ENCODE measurements at places on chromosomes 12 and 14.

GRCh38 chr14:78519863-78520262, 349.7 kb downstream of the NRXN3 start:
- no peak for DNase-seq

- no peak for DNase-seq
Observed at GRCh38 chr12:6635375-6635855, 344 bp downstream of the LPAR5 start.

DNA sequence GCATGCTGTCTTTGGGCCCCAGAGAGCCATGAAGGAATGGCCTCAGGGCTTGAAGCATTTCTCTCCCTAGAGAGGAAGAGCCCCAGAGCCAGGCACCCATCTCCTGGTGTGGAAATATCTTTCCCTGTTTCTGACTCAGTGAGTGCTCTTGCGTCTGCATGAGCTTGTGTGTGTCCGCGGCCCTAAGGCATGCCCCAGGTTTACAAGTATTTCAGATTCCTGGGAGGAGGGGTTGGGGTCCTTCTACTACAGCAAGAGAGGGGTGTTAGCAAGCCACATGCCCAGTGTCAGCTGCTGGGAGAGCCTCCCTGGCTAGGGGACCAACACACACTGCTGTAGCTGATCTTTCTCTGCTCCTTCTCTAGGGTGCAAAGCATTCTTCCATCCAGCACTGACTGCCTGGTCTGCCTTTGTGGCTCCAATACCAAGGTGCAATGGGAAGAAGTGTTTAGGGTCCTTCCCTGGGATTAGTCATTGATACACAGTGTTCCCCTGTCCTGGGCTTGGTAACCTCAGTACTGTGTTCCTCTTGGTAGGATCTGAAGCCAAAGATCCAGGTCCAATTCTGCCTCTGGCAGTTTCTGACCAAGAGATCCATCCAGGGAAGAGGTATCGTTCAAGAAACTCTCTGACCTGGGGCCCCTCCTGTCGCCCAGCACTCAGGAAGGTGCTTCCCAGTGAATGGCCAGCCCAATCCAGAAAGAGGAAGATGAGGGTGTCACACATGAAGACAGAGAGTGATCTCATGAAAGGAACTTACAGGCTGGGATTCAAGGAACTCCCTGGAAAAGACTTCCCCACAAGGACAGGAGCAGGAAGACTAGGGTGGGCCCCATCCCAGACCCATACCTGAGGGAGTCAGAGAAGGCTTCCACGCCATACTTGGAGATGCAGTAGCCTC, 3.1 kb downstream of the RDH16 start:
- no peak for DNase-seq

DNA sequence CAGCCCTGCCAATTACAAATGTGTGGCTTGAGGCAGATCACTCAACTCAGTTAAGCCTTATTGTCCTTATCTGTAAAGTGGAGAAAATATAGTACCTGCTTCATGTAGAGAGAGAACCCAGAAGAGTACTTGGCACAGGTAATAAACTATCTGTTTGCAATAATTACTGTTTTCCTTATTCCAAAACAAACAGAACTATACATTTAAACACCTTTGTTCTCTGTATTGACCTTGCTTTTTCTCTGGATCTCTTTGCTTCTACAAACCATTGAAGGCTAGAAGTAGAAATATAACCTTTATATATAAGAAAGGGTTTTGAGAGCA, 70.8 kb upstream of the SRSF5 start:
- DNase-seq = no peak

DNA sequence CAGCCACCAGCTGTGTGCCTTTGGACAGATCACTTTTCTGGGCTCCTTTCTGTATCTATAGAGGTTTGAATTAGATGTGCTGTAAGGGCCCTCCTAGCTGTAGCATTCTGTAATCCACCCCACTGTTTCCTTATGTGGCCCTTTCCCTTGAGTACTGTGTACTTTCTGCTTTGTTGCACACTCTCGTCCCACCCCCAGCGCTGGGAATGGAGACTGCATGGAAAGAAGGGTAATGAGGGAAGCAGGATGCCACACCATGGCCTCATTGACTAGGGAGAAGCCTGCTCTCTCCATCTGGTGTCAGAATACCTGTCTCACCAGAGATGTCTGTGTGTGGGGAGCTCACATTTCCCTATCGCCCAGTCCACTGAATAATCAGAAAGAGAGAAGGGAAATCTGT, 13.6 kb upstream of the GALNT16 start:
- no peak for DNase-seq

DNA sequence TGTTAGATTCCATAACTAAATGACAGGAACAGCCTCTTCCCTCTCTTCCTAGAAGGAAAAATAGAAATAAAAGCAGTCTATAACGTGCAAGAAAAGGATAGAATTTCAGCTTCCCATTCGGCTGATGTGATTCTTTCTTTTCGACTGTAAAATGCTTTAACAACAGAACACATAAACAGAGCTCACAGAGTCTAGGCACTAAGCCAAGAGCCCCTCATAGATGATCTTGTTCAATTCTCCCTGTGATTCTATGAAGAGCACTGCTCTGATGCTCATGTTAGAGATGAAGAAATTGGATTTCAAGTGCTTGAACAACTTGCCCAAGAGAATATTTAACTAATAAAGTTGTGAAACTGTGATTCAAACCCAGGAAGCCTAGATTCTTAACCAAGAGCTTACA, 232.7 kb downstream of the RPAP3 start:
- DNase-seq = no peak

DNA sequence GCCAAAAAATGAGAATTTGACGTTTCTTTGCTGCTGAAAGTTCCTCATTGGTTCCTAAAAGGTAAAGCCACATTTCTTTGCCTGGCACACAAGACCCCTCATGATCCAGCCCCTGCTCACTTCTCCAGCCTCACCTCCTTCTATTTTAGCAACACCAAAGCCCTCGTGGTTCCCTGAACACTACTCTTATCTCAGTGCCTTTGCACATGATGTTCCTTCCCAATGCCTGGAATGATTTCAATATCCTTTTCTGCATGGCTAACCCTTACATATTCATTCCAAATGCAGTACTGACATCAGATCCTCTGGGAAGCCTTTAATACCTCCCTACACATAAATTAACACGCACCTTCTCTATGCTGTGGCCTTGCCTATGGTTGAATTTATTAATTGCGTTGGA, 39.9 kb downstream of the GLT8D2 start:
- no peak for DNase-seq

GRCh38 chr14:37890095-37890494, 294.7 kb downstream of the TTC6 start:
- DNase-seq = no peak

DNA sequence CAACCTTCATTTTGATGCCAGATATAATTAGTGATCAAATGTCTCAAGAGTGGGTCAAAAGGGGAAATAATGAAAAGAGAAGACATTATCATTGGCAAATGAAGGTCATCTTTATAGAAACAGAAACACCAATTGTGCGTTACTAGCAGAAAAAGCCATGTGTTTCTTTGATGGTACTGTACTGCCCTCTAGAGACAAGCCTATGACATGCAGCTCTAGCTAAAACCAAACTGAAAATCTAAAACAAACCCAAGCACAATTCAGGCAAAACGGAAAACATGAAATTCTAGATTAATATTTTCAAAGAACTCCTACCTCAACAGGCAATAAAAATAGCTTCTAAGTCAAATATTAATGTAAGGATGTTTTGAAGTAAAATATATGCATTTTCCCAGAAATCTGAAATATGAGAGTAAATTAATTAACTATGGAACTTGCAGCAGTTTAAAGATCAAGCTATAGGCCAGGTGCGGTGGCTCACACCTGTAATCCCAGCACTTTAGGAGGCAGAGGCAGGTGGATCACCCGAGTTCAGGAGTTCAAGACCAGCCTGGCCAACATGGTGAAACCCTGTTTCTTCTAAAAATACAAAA, 115.4 kb downstream of the KLHL28 start:
- DNase-seq = no peak

- no peak for DNase-seq
Observed at GRCh38 chr14:101113835-101114725, 210.6 kb upstream of the RTL1 start.

GRCh38 chr12:26268841-26269561, 73.6 kb downstream of the SSPN start:
- DNase-seq = no peak

GRCh38 chr14:73237786-73238423, 599 bp downstream of the PAPLN start:
- no peak for DNase-seq

- no peak for DNase-seq
Observed at GRCh38 chr14:100578552-100578951, 8.7 kb downstream of the BEGAIN start.

DNA sequence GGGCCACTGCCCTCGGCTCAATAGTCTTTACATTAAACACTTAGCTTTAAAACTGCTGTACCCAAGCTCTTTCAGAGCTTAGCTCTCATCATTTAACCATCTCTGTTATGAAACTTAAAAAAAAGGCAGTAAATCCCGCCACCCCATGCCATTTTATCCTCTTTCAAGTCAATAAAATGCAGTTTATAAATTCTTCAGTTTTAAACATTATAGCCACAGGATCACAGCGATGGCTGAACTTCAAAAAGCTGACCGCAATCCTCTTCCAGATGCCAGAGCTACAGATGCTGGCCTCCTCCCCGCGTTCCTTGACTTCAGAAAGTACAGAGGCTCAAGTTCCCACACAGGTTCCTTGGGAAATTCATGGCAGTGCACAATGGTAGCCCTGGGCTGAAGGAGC, 4.2 kb downstream of the OR10G3 start:
- no peak for DNase-seq

DNA sequence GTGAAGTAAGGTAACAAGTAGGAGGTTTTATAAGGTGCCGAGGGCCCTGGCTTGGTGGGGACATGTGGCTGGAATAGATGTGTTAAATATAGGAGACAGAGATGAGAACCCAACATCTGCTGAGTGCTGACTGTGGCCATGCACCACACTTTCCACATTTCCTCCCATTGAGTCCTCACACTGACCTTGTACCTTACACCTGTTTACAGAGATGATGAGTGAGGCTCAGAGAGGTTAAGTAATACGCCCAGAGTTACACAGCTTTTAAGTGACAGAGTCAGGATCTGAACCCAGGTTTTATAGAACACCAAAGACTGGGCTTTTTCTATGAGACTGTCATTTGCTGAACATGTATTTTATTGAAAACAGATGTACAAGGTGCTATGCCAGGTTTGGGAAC, 70.8 kb upstream of the LTA4H start:
- DNase-seq = no peak

DNA sequence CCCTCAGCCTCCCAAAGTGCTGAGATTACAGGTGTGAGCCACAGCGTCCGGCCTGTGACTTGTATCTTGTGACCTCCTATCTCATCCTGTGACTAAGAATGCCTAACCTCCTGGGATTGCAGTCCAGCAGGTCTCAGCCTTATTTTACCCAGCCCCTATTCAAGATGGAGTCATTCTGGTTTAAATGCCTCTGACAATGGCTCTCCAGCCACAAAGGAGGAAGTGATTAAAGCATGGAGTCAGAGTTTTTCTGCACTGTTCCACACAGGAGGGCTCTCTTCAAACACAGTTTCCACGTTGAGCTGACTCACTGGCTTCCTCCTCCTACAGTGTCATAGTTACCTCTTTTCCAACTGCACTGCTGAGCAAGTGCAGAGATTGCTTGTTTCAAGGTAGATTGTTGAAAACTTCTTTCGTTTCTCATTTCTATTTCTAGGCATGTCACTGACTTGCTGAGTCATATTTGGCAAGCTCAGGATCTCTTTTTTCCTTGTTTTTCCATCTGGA, 383.8 kb downstream of the PCNX1 start:
- no peak for DNase-seq

DNA sequence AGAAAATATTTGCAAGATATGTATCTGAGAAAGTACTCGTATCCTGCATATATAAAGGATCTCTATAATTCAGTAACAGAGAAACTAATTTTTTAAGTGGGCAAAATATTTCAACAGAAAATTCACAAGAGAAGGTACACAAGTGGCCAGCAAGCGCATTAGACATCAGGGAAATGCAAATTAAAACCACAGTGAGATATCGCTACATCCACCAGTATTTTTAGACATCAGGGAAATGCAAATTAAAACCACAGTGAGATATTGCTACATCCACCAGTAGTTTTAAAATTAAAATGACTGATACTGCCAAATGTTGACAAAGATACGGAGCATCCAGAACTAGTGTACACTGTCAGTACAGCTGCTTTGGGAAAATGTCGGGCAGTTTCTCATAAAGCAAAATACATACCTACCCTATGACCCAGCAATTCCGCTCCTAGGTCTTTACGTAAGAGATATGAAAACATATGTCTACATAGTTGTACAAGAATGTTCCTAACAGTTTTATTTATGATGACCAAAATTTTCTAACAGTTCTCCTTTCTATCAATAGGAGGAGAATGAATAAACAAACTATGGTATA, 2.8 kb upstream of the KCNK13 start:
- DNase-seq = no peak

DNA sequence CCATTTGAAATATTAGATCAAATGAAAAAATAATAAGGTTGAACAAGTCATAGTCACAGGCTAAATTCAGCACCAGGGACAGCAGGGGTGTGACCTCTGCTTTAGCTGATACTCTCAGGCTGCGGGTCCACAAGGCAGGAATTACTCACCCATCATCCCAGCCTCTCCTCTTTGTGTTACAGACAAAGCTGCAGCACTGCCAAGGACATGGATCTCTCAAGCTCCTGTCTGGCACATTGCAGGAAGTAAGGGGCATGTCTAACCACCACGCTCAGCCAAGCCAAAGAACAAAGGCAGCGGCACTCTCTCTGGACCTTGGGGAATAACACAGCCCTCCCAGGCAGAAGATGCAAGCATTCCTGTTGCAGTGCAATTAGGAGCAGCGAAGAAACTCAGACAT, 783.8 kb downstream of the VRK1 start:
- DNase-seq = no peak

GRCh38 chr12:113086249-113087164, 30.0 kb downstream of the DTX1 start:
- DNase-seq = no peak

DNA sequence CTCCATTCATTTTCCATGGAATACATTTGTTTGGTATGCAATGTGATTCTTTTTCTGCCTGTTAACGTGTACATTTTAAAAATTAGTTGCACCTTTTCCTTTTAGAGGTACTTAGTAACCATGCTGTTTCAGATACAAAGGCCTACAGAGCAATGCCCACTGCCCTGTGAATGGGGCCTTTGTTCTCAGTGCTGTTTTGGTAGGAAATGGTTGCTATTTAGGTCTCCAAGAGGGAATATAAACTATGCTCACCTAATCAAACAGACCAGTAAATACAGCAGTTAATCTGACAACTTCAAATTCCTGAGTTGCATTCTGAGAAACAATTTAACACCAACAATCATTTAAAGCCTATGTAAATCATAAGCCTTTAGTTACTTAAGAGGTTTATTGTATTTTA, 188.7 kb downstream of the BCAT1 start:
- no peak for DNase-seq

- no peak for DNase-seq
Observed at GRCh38 chr12:6341417-6342139, at the start of gene TNFRSF1A. TNFRSF1A (minus strand) TSS chr12:6342076; CDS start chr12:6341814, 262 bp downstream.

DNA sequence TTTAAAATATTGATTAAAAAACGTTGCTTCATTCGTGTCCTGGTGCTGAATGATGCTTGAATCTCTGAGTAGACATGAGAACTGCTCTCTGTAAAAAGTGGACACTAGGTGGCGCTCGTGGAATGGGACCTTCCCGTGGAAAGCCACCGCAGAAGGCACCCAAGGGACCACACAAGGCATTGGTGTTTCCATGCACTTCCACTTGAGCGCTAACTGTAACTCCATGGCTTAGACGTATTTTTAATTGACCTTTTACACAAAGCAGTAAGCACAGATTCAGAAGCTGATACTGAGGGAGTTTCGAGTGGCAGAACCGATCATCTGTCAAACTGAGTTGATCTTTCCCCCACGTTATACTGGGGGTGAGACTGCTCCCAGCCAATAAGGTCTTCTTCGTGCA, 135.3 kb downstream of the PRKCH start:
- no peak for DNase-seq

Data from activated CD8-positive, alpha-beta memory T cell treated with anti-CD3 and anti-CD28 coated beads for 48 hours (primary cell).